Muscle of back (tissue), 13 donors: ENCODE measurements at places on chromosomes 13 and 19. TPM values are rescaled to one million over a fixed set of nuclear protein-coding genes. Genes with fewer than 3 reads are reported as not detected.
A peak's percentile ranks its signal among the peaks of the same experiment; 100 is the strongest.

GRCh38 chr13:27791146-27791900 is 960 bp upstream of the GSX1 start:
- no peak for DNase-seq

DNA sequence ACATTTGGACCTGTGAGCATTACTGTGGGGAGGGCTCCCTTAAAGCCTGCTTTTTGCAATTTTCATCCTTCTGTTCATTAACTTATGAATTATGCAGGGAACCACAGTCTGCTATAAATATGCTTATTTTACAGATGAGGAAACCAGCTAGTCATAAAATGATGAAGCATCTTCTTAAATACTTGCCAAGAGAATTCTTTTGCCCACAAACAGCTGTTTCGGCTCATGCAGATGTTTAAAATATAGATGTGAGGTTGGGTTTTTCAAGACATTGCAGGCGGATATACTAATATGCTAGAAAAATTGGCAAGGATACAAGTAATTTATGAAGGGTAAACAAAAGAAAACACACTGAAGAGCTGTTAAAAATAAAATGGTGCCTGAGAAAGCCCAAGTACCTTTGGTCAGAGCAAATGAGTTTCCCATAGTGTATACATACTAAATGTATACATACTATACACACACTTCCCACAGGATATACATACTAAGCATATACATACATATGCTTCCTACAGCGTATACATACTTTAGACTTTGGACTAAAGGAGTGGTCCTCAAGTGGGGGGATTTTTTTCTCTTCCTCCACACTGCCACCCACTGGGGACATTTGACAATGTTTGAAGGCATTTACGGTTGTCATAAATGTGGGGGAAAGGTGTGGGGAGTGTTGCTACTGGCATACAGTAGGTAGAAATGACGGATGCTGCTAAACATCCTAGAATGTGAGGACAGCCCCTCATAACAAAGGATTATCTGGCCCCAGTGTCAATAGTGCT is 164.9 kb upstream of the CSNK1A1L start:
- DNase-seq, result no peak

- no peak for DNase-seq
These were observed 9.3 kb downstream of the C13orf42 start for GRCh38 chr13:51101636-51102235.

- no peak for DNase-seq
These were observed 2.9 kb downstream of the KASH5 start for GRCh38 chr19:49390929-49391359.

GRCh38 chr19:40444825-40445312 is 734 bp upstream of the SERTAD3 start:
- DNase-seq, result no peak

DNA sequence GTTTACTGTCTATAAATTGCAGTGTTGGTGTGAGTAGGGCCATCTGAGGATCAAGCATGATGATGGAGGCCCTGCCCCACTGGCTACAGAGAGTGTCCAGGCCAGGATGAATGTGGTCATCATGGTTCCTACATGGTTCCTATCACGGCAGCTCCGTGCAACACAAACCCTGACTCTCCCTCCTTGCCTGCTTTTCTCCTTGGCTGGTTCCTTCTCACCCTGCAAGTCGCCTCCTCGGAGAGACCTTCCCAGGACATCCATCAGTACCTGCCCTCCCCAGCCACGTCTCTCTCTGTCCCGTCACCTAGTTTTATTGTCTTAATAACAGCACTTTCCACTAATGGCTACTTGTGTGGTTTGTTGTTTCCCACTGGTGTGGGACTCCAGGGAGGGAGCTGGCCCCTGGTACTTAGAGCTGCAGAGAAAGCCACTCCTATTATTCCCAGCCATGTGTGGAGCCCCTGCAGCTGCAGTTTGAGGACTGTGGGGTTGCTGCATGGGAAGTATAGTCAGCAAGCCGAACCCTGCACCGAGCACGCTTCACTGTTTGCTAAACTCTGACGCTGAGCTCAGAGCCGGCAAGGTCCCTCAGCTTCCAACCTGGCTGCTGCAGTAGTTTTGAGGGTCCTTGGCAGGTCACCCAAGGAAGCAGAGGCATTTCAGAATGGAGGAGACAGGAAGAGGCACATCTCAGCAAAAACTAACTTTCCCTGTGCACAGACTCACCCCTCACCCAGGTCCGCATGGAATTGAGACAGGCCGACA is 146.4 kb upstream of the VSTM2B start:
- DNase-seq, result no peak

- DNase-seq, result peak; percentile 22
These were observed 5.6 kb downstream of the UHRF1 start for GRCh38 chr19:4914736-4915501.

GRCh38 chr19:13091400-13092157 is 11.1 kb downstream of the LYL1 start:
- DNase-seq, result peak; percentile 93

The CPAMD8 gene
- 4.1 TPM for polyA plus RNA-seq

The ZNF616 gene
- 7.7 TPM for polyA plus RNA-seq
